ENCODE measurements at places on chromosomes 13 and 19.

GRCh38 chr13:38462605-38463004 lies 113.0 kb downstream of the UFM1 start:
- no peak for DNase-seq

- DNase-seq: peak; percentile 18
Measured at GRCh38 chr19:19602136-19602712, 16.3 kb downstream of the PBX4 start.

DNA sequence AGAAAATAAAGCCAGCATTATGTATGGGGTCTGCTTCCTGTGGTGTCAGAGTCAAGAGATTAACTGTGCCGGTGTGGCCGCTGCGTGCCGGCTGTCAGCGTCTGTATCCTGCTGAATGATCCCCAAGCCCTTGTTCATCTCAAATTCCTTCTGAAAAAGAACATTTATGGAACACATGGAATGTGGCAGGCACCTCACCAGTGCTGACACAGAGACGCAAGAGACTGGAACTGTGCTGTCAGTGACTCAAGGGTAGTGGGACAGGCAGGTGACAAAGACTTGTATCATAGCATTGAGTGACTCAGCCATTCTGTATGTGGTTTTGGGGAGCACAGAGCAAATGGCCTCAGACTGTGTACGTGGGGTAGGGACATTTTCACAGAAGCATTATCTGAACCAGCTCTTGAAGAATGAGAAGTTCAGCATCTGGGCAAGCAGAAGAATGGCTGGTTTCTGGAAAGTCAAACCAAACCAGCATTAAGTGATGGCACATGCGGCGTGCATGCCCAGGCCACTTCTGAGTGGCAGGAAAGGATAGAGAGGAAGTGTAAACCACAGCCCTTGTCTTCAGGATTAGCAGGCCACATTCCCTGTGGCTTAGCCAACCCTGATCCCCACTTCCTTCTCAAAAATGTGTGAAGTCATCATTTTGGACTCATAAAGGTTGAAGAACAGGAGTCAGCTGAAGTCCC lies 54.0 kb upstream of the IRS2 start:
- DNase-seq: no peak

DNA sequence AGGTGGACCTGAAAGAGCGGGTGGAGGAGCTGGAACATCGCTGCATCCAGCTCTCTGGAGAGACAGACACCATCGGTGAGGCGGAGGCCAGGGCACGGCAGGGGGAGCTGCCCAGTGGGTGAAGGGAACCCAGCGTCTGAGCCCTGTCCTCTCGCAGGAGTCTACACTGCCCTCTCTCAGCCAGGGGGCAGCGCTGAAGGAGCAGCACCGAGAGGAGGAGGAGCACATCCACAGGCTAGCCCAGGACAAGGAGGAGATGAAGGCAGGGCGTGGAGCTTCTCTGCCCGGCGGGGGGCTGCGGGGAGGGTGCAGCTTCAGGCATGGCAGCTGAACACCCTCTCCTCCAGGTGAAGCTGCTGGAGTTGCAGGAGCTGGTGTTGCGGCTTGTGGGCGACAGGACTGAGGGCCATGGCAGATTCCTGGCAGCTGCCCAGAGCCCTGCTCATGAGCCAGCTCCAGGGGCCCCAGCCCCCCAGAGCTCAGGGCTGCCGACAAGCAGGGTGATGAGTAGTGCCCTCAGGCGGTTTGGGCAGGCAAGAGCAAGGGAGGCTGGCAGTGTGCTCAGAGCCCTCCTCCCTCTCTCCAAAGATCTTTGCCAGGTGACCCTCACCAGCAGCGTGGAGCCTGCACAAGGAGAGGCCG lies 31.4 kb upstream of the ZNF492 start:
- DNase-seq: no peak

DNA sequence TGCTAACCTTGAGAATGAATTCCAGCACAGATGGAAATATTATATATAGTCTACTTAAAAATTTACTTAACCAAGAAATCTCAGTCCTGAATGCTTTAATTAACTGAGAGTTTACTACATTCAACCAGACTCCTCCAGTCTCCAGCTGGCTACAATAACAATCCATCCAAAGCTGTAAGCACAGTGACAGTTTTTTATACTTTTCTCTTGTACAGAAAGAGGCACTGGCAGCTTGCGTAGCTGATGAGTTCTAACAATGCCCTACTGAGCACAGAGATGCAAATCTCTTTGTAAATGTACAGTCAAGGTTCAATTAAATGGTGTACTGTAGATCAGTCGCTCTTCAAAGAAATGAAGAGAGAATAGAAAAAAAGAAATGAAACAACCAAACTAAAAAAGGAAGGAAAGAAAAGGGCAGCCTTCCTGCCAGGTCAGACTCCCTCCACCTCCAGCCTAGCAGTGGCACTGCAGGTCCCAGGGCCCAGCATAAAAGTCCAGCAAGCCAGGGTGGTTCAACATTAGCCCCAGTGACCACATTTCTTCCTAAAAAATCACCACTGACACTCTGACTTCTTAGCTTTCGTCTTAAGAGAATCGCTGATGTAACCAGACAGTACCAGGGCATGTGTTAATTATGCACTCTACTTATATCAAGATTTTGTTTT lies 88.4 kb downstream of the SACS start:
- DNase-seq: no peak

GRCh38 chr19:51493776-51494175 lies 7.8 kb downstream of the SIGLEC12 start:
- no peak for DNase-seq

- no peak for DNase-seq
Measured at GRCh38 chr19:3513229-3514140, 7.4 kb downstream of the FZR1 start.

DNA sequence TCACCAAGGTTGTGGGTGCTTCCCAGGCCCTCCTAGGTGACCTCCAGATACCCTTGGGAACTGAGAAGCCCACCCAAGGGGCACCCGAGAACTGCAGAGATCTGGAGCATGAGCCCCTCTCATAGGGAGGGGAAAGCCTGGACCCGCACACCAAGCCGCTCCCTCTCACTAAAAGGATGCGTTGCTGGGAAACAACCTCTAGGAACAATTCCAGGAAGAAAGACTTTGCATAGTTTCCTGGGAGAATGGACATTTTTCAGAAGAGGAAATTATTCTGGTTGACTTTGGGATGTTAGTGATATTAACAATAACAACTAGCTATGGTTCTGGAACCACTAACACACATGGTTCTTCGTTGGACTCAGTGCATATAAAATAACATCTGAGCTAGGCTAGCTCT lies 64.6 kb downstream of the SLC7A1 start:
- no peak for DNase-seq

GRCh38 chr19:29815231-29815630 lies 3.4 kb downstream of the CCNE1 start:
- DNase-seq: no peak

- no peak for DNase-seq
Measured at GRCh38 chr13:44243198-44243857, 130.3 kb upstream of the SERP2 start.

DNA sequence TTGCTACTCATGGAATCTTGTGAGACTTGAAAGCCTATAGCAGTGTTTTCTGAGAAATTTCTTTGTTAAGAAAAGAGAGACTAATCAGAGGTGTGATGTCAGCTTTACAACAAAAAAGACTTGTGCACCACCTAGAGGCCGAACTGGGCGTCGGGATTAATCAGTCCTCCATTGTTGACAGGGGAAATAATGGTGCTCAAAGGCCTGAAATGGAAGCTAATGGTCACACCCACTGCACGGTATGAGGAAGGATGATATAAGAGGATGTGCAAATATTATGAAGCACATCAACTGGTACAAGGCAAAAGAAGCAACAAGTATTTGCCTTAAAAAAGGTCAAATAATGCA lies 480.2 kb upstream of the MIR17HG start:
- DNase-seq: no peak

DNA sequence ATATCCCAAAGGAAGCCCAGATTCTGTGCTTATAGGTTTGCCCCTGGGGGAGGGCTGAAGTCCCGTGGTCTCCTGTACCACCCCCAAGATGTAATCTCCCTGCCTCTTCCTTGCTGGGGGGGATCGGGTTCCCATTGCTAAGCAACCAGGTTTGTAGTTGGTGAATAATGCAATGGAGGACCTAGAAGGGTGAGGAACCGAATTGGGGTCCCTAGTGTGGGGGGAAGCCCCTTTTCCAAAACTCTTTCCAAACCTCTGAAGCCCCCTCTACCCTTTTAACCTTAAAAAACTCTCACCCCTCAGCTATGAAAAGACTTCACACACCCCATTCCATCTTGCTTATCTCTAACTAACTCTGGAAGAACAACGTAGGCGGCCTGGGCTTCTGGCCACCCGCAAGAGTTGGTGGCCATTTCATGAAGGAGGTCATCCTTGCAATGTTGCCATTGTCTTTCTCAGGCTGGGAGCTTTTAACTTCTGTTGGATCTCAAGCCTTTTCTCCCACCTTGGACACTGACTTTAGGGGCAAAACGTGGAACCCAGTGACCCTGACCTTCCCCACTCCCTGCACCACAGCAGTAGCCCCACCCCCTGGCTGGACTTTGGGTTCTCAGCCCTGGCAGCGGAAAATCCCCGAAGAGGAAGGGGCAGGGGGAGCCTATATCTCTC lies 661 bp downstream of the PALM3 start:
- DNase-seq: no peak
